ENCODE measurements at places on chromosomes 16 and 17.
A peak's percentile ranks its signal among the peaks of the same experiment; 100 is the strongest.

DNA sequence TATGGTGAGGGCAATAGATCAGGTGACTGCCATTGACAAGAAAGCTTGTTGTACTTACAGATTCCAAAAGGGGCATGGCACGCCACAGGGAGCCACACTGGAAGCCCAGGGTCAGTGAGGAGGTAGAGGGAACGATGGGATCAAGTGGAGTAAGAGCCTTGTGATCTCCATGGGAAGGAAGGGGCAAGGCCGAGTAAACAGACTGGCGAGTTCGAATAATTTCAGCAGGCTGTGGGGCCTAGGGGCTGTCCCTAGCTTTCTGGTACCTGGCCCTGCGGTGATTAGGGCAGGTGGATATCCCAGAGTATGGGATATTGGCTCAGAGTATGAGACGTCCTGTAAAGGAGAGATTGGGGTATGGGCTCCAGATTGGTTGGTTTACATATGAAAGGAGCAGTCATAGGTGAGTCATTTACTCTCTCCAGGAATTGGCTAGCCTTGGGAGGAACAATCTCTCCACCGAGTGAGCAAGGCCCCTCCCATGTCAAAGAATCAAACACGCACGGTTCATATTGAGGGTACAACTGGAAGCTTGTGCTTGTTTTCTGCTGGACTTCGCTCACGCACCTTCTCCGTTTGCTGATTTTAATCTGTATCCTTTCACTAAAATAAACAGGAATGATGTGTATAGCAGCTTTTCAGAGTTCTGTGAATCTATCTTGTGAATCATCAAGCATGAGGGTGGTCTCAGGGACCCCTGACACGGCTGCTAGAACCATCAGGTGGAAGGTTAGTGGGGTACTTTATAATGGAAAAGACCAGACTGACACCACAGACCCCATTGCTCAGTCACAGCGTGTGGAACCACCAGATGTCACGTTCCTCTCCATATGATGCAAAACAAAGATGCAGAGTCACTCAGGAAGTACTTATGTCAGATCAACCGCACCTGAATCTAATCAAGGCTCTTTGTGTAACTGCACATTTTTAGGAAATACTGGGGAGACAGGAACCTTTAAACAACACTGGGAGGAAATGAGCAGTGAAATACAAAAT lies 27.9 kb downstream of the GABARAPL2 start:
- no peak for DNase-seq

DNA sequence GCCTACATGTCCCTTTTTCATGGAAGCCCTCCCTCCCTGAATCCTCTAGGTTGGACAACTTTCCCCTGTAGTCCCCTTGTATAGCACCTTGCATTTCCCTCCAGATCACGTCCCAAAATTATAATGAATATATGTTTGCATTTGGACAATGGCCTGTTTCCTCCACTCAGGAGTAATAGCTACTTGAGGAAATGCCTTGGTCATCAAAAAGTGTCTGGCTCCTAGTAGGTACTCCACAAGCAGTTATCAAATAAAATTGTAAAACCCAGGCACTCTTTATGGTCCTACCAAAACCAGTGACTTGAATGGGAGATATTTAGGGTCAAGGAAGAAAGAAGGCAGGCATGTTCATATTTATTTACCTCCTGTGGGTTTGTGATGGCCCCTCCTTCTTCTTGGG lies 59.6 kb downstream of the RBFOX1 start:
- DNase-seq = no peak

GRCh38 chr17:40612599-40613244 lies 34.9 kb downstream of the SMARCE1 start:
- no peak for DNase-seq

DNA sequence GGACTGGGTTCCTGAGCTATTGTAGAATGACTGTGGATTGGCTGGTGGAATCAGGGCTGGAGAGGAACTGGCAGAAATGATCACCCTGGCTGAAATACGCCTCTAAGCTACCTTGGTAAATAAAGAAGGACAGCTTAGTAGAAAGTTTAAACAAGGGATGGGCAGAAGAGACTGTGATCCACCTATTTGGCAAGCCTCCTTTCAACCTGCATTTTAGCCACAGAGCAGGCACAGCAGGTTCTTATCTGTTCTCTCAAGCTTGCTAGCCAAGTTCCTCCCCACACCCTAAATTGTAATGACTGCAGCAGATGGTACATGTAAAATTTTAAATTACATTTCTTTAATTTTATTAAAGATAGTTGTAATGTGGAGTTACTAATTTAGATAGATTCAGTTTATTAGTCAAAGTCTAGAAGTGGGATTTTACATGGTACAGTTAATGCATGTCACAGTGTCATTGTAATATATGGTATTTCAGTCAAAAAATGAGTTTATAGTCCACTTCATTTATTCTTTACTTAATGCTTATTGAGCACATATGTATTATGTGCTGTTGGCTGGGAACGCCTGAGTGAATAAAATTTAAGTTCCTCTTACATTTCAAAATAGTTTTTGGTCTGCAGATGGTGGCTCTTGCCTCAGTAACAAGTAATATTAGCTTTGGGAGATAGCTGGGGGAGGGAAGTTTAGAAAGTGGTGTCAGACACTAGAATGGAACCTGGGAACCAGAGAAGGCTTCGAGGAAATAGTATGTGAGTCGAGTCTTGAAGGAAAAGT lies 11.2 kb downstream of the EPN2 start:
- DNase-seq = no peak

GRCh38 chr17:1153795-1154546 lies 25.8 kb downstream of the ABR start:
- peak; percentile 90 for DNase-seq

DNA sequence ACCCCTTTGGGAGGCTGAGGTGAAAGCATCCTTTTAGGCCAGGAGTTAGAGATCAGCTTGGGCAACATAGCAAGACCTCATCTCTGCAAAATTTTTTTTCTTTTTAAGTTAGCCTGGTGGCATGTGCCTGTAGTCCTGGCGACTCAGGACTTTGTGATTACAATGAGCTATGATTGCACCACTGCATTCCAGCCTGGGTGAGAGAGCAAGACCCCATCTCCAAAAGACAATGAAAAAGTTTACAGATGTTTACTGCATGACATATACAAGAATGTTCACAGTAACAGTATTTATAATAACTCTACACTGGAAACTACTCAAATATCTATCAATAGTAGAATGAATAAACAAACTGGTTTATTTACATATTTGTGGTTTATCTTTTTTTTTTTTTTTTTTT lies 33.1 kb upstream of the CCL22 start:
- no peak for DNase-seq

GRCh38 chr17:18950346-18950745 lies 1.6 kb upstream of the SLC5A10 start:
- no peak for DNase-seq

DNA sequence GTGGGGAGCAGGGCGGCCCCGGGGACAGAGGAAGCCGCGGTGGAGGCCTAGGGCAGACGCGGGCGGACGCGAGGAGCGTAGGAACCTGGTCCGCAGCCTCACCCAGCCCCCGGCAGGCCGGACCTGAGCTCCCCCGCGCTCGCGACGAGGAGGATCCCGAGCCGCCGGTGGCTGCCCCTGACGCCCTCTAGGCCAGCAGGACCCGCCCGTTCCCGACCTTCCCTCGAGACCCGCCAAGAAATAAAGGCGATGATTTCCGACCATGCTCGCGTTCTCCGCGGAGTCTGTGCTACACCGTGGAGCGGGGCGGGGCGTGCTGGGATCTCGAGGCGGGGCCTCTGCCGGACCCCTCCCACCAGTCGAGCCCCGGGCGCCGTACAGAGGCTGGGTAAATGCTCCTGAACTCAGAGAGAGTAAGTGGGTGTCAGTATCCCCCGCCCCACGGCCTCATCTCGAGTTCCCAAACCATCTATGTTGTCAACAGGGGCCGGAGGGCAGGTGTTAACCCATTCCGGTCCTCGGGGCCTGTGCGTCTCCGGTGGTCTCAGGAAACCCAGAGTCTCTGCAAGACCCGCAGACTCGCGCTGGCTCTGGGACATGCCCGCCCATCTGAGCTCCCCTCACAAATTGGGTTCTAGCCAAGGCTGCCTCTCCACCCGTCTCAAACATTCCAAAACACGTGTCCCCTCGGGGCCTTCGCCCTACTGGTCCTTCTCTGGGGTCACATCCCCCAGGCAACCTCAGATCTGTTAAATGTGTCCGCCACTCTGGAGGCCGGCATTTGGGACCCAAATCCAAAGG lies 13.7 kb downstream of the SYCE1L start:
- peak; percentile 71 for DNase-seq

DNA sequence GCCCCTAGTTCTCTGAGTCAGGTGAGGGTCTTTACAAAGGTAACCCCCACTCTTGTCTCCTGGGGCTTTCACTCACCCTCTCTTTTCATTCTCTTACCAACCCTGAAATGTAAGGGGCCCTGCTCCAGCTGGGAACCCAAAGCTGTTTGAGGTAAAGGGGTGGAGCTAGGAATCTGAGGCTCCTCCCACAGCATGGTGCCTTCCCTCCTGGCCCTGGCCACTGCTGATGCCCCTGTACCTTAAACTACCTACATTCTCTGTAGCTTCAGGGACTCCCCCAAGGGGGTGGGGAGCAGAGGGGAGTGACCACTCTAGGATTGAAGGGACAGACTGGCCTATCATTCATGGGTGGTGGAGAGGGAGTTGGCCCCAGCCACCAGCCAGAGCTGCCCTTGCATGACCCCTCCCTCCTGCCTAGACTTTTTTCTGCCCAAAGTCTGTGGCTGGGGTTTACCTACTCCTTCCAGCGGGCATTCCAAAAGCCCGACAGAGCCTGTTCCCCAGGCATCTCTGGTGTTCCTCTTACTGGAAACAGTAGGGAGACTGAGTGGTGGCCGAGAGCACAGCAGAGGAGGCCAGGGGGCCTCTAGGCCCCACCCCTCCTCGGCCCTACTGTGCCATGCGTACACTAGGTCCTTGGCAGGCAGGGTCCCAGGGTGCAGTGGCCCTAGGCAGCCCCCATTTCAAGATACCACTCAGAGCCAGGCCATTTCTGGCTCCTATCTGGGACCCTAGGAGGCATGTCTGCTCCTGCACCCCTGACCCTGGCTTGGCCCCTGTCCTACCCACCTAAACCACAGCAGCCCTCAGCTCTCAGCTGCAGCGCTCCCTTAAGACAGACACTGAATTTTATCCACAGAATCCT lies 9.5 kb downstream of the DOK4 start:
- no peak for DNase-seq

DNA sequence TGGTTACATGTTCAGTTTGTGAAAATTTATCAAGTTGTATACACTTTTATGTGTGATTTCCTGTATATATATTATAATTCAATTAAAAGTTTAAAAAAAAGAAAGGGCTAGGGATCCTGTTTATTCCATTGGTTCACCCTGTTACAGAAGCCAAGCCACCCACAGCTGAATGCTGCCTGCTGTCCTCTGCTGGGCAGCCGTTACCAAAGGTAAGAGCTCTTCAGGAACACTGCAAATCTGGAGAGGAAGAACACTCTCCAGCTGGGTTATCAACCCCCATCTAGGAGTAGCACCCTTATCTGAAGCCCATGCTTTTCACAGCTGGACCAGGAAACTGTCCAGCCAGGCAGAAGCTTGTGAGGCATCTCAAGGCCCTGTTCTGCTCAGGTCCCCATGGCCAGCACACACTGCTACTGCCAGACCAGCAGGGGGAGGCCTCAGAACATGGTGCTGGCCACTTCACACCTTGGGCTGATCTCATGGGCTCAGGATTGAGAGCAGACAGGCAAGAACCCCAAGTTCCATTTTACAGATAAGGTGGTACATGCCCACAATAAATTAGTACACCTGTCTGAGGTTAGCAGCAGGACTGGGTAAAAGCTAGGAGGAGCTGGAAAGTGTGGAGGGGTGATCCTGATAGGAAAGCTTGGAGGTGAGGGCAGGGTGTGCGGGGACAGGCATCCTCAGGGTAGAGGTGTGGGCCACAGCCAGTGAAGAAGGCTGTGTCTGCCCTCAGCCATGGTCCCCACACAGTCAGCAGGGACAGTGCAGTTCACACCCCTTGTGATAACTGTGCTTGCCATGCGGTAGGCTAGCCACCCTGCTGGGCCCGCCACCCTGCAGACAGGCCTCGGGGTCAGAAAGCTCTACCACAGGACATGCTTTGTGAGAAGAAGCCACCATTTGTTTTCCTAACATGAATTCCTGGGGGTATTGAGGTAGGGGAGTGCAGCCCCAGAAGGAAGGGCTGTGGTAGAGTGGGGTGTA lies 54.3 kb upstream of the SREBF1 start:
- no peak for DNase-seq

- no peak for DNase-seq
These were observed 59.1 kb downstream of the CYLD start for GRCh38 chr16:50801036-50801435.

DNA sequence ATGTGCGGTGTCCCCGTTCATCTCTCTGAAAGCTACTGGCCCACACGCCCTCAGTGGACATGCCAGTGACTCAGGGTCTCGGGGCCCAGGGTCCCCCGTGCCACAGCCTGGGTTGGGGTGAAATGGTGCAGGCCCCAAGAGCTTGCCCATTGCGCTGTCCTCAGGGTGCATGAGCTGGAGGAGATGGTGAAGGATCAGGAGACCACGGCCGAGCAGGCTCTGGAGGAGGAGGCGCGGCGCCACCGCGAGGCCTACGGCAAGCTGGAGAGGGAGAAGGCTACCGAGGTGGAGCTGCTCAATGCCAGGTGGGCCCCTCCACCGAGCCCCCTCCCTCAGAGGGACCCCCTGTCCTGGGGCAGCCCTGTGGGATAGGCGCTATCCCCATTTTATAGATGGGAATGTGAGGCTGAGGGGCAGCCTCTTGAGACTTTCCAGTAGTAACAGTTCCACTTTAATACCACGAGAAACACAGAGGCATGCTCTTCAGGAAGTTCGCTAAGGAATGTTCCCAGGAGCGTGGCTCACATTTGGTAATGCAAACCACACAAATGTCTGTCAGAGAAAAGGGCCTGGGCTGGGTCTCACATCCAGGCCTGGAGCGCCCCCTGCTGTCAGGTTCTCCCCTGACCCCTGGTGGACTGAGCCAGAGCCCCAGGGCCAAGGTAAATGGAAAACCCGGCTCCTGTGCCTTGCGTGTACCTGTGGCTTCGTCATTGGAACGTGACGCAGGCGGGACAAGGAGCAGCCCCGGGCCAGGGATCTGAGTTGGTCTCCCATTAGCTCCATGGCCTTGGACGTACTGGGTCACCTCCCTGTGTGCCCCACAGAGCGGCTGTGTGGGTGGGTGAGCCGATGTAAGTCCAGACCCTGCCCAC lies 133.7 kb downstream of the RAB11FIP4 start:
- peak; percentile 69 for DNase-seq

DNA sequence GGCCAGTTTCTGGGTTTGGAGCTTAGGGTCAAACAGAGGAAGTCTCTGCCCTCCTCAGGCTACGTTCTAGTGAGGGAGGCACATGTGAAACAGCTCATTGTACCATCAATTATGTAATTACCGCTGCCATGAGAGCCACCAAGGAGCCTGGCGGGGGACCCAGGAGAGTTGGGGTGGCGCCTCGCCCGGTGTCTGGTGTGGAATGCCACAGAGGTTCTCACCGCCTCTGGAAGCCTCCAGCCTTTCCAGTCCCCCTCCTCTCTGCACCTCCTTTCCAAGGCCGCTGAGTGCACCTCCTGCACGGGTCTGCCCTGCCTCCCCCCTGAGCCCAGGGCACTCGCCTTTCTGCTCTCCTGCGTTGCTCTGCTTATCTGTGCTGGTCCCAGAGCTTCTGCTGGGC lies 51.4 kb downstream of the SREBF1 start:
- no peak for DNase-seq

GRCh38 chr16:68408428-68408827 lies 39.9 kb downstream of the SMPD3 start:
- DNase-seq = no peak
